NCI-H187 treated with DMSO at 0.1 percent for 48 hours (cell line): ENCODE measurements at places on chromosomes 11 and 22.

- no peak for DNase-seq
Measured at GRCh38 chr11:68120273-68121066, 718 bp downstream of the CHKA start.

DNA sequence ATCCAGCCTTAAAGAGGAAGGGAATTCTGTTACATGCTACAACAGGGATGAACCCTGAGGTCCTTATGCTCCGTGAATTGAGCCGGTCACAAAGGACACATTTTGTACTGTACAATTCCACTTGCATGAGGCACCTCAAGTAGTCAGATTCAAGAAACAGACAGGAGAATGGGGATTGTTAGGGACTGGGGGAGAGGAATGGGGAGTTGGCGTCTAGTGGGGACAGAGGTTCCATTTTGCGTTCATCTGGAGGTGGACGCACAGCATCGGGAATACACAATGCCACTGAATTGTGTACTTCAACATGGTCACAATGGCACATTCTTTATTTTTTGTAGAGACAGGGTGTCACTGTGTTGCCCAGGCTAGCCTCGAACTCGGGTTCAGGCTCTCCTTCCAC, 14.1 kb downstream of the TBX1 start:
- no peak for DNase-seq

GRCh38 chr11:1654388-1655167, 25.0 kb downstream of the KRTAP5-5 start:
- DNase-seq = no peak

DNA sequence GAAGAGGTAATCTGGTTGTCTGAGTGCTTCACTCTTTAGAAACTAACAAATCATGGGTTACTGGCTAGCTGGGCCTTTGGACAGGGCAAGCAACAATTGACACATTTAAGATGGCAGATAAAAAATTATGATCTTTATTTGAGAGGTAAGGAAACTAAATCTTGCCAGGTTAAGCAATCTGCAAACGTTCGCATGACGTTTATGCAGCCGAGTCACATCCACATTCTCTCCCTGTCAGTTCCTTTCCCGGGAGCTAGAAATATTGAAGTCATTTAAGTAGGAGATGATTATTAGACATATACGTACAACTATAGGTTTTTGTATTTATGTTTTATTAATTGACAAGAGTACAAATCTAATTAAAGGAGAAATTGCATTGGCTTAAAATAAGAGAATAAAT, 57.4 kb upstream of the RCN1 start:
- no peak for DNase-seq
